ENCODE measurements at places on chromosomes 1 and 21.

DNA sequence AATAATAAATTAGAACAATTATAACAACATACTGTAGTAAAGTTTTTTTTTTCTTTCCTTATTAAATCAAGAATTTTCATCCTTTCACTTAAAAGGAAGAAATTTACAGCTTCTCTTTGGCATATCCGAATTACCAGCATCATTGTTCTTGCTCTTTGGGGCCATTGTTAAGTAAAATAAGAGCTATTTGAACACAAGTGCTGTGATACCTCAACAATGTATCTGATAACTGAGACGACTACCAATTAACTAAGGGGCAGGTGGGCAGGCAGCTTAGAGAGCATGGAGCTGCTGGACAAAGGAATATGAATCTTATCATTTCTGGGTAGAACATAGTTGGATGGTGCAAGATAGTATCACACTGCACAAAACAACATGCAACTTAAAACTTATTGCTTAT is 719.9 kb upstream of the TMPRSS15 start:
- DNase-seq: no peak

GRCh38 chr1:82453511-82454185 is 652.9 kb downstream of the ADGRL2 start:
- DNase-seq: no peak

- no peak for DNase-seq
Measured at GRCh38 chr21:14548779-14549178, 2.7 kb upstream of the SAMSN1 start.

- DNase-seq: no peak
Measured at GRCh38 chr21:34080710-34081109, 7.3 kb downstream of the MRPS6 start.

- DNase-seq: no peak
Measured at GRCh38 chr1:89821322-89822108, 683 bp downstream of the LRRC8D start.

GRCh38 chr1:53648516-53648915 is 90.4 kb downstream of the GLIS1 start:
- no peak for DNase-seq

GRCh38 chr1:109794319-109795132 is 30.8 kb upstream of the EPS8L3 start:
- DNase-seq: no peak

GRCh38 chr1:193120604-193121166 is 1.1 kb upstream of the CDC73 start:
- DNase-seq: no peak

GRCh38 chr1:18812453-18812939 is 47.0 kb downstream of the TAS1R2 start:
- no peak for DNase-seq

DNA sequence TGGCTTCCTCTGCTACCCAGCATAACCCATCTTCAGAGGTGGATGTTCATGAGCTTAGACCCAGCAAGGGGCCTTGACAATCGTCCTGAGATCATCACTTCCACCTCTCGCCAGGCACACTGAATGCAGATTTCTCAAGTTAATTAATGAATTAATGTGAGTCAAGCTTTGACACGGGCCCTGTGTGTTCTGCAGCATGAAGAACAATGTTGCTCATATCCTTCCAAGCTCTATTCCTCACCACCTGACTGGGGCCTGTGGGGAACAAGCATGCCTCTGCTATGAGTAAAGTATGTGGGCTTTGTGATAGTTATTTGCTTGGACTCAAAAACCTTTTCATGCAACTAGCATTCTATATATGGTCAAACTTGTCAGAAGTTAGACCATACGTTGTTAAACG is 122.0 kb downstream of the SEC16B start:
- DNase-seq: peak; percentile 81

DNA sequence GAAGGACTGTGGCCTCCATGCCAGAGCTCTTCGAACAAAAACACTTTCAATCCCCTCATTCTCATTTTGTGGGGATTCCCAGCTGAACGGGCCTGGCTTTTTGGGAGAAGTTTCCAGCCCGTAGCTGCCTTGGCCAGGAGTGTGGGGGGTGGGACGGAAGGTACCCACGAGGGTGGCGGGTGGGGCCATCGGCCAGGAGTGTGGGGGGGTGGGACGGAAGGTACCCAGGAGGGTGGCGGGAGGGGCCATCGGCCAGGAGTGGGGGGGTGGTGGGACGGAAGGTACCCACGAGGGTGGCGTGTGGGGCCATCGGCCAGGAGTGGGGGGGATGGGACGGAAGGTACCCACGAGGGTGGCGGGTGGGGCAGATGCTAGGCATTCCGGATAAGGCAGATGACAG is 71.7 kb upstream of the ZBTB18 start:
- DNase-seq: no peak

DNA sequence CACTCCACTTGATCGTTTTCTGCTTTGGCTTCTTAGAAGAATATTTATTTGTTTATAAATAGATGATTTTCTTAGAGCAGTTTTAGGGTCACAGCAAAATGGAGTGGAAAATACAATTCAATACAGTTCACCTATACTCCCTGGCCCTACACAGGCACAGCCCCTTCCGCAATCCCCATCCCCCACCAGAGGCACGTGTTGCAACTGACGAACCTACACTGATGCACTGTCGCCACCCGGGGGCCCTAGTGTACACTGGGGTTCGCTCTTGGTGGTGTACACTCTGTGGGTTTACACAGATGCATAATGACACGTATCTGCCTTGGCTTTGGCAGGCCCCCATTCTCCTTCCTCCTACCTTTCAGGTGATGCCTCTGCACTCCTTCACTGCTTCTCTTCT is 8.0 kb downstream of the ECHDC2 start:
- no peak for DNase-seq

GRCh38 chr1:1066403-1067283 is 7.5 kb downstream of the RNF223 start:
- DNase-seq: no peak

DNA sequence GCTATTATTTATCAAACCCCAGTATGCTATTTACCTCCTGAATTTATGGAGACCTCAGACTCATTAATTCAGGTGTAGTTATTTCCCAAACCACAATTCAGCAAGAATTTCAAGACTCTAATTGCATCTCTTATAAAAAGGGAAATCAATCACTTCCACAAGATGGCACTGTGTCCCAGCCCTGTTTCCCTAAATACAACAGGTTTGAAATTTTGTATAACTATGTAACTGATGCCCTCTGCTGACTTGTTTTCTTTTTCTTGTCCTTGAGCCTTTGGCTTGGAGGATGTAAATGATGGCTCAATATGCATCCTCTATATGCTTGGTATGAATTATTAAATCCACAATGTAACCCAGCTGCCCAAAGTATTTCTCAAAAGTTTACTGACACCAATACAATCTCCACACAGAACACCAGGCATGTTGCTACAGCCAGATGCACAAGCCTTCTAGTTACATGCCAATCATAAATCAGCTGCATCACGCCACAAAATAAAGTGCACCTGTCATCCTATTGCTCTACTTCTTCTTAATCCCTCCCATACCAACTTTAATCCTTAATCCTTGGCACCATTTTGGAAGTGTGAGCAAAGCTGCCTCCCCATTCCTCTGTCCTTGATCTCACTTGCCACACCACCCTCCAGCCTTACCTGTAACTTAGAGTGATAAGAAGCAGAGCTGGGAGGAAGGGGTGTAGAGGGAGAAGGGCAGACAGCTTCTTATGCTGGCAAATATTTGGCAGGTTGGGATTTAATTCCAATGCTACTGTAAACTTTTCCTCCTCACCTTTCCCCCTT is 9.0 kb downstream of the C1orf105 start:
- DNase-seq: peak; percentile 76

GRCh38 chr1:241219449-241219848 is 137.6 kb downstream of the RGS7 start:
- no peak for DNase-seq

DNA sequence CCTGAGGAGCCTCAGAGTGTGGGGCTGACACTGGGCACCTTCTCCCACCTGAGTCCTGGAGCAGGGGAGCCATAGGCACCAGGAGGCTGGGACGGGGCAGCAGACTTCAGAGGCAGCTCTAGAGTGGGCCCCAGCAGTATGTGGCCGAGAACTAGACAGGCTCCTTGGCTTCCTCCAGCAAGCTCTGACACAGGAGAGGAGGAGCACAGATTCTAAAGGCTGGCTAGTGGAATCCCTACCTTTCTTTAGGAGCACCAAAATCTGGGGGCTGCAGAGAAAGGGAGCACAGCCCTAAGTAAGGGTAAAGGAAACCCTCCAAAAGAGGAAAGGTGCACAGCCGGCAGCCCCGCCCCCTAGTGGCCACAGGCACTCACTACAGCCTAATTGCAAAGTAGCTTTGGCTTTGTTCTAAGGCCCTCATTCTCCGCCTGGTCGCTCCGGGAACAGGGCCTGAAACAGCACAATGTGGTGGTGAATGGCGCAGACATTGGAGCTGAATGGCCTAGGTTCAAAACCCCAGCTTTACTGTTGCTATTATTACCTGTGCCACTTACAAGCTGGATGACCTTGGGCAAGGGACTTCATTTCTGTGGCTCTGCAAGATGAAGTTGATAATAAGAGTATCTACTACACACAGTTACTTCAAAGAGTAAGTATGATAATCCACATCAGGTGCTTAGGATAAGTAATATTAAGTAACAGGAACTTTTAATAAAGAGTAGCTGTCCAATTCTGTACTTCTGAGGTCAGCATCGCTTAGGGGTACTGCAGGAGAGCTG is 8.8 kb upstream of the GUCA2A start:
- DNase-seq: peak; percentile 34

DNA sequence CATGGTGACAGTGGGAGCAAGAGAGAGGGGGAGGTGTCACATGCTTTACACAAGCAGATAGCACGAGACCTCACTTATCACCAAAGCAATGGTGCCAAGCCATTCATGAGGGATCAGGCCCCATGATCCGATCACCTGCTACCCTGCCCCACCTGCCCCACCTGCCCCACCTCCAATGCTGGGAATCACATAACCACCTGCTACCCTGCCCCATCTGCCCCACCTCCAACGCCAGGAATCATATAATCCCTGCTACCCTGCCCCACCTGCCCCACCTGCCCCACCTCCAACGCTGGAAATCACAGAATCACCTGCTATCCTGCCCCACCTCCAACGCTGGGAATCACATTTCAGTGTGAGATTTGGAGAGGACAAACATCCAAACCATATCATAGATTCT is 10.6 kb upstream of the AIRE start:
- no peak for DNase-seq

DNA sequence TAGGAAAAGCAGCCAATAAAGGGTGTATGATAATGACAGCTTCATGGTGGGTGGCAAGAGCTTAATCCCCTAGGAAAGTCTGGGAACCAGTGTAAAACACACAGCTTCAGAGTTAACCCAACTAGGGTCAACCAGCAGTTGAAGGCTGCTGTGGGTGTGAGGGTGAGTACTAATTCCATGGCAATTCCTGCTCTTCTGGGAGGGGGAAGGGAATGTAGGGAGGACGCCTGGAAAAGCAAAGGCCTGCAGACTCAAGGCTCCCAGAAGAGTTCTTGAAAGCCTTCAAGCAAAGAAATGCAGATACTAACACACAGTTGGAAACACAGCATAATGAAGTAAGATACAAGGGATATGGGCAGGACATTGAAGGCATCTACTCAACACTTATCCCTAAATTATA is 28.1 kb downstream of the TTLL7 start:
- no peak for DNase-seq

GRCh38 chr1:162319493-162320175 is 57.0 kb downstream of the SPATA46 start:
- DNase-seq: no peak

GRCh38 chr1:28803051-28803450 is 8.9 kb upstream of the OPRD1 start:
- peak; percentile 17 for DNase-seq

DNA sequence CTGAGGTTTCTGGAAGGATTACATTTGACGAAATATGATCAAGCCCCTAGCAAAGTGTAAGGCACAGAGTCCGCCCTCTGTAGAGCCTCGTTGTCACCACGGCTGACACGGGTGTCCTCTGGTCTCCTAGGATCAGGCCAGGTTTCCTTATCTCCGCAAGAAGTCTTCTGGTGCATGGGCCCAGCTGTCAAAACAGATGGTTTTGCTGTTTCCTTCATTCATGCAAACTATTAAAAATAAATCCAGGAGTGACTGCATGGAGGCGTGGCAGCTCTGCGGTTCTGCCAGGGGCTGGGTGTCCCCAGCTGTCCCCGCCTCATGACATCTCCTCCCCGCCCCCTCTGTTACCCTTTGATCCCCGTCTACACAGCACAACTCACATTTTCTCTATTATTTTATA is 209.0 kb downstream of the DYRK1A start:
- no peak for DNase-seq

- no peak for DNase-seq
Measured at GRCh38 chr1:63087966-63088365, 234.4 kb upstream of the FOXD3 start.

GRCh38 chr1:211701733-211702132 is 26.3 kb upstream of the NEK2 start:
- no peak for DNase-seq

DNA sequence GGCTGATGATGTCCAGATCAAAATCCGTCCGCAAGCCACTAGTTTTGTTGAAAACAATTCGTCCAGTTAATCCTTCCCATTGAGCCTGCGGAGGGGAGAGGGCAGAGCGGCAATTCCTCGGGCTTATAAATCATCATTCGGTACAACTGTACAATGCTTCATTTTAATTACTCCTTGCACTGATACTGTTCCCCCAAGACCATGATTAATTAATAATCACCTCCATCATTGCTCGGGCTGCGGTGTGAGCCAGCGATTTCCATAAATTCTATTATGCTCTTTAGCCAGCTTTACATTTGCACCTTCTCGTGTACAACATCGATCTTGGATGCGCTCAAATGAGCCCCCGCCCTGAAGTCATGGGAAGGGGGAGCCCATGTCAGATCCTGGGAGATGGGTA is 180.7 kb downstream of the GRIK3 start:
- DNase-seq: no peak

DNA sequence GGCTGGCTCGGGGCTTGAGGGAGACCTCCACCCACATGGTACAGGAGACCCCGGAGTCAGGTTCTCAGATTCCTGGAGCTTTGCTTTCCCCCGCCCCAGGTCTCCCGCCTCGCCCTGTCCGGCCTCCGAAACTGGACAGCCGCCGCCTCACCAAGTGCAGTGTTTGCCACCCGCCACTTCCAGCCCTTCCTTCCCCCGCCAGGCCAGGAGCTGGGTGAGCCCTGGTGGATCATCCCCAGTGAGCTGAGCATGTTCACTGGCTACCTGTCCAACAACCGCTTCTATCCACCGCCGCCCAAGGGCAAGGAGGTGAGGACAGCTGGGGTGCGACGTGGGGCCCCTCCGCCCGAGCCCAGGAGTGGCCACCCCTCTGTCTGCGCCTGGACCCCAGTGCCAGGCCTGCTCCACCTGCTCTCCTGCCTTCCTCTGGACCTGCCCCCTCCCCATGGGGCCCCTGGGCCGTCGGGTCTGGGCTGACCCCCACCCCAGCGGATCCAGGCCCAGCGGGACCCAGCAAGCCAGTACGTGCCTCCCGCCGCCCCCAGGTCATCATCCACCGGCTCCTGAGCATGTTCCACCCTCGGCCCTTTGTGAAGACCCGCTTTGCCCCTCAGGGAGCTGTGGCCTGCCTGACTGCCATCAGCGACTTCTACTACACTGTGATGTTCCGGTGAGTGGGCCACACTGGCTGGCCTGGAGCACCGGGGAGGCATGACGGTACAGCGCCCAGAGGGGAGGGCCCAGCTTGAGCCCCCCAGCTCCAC is 8.7 kb downstream of the SELENON start:
- DNase-seq: no peak

- DNase-seq: peak; percentile 35
Measured at GRCh38 chr1:227885648-227886502, 61.9 kb downstream of the WNT9A start.
